Right cardiac atrium (tissue), 5 donors: ENCODE measurements at places on chromosomes 5 and 9. TPM values are rescaled to one million over a fixed set of nuclear protein-coding genes. Genes with fewer than 3 reads are reported as not detected.

Gene DPP7
- 211 TPM for total RNA-seq

Gene INSL6
- not detected for total RNA-seq

Gene GCNT4
- total RNA-seq, result 0.31 TPM

Gene FOXD4L6
- not detected for total RNA-seq

Gene GABRG2
- not detected for total RNA-seq

Gene PCSK5
- total RNA-seq, result 5.9 TPM

Gene GDNF
- 0.26 TPM for total RNA-seq

Gene GLIPR2
- 9.0 TPM for total RNA-seq

Gene AIF1L
- 22.7 TPM for total RNA-seq

Gene STC2
- 12.2 TPM for total RNA-seq

Gene HRH2
- total RNA-seq, result 21.0 TPM

Gene TSLP
- 2.5 TPM for total RNA-seq

Gene SMIM33
- not detected for total RNA-seq

Gene SLC46A2
- not detected for total RNA-seq

Gene GLRA1
- not detected for total RNA-seq

Gene C9orf153
- 0.53 TPM for total RNA-seq

Gene MARCHF3
- 17.0 TPM for total RNA-seq

Gene CDH9
- not detected for total RNA-seq
